ENCODE measurements at places on chromosomes 1 and 21.
A peak's percentile ranks its signal among the peaks of the same experiment; 100 is the strongest.

- no peak for DNase-seq
Observed at GRCh38 chr1:37513795-37514349, 694 bp downstream of the MEAF6 start.

- no peak for DNase-seq
Observed at GRCh38 chr1:53110370-53111072, 31.9 kb downstream of the SLC1A7 start.

DNA sequence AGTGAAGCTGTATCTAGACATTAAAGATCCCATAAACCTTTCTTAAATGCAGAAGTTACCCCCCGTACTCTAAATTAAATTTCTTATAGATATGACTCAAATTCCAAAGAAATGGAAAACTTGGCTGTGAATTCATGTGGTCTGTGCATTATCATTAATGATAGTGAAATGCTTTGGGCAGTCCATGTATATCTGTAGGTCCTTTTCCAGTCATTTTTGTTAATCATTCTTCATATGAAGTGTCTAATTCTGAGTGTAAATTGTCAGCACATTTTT is 89.3 kb downstream of the RGL1 start:
- DNase-seq, result no peak

- no peak for DNase-seq
Observed at GRCh38 chr1:235951661-235952060, 85.0 kb upstream of the LYST start.

DNA sequence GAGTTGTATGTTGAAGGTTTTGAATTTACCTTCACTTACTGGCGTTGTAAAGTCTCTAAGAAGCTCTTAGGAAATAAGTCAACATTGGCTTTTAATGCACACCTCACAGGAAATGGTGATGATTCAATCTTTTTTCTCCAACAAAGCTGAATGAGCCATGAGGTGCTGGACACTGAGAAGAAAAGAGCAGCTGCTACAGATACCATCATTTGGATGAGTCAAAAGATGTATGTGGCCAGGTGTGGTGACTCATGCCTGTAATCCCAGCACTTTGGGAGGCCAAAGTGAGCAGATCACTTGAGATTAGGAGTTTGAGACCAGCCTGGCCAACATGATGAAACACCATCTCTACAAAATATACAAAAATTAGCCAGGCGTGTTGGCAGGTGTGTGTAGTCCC is 3.3 kb upstream of the IL23R start:
- DNase-seq, result no peak

DNA sequence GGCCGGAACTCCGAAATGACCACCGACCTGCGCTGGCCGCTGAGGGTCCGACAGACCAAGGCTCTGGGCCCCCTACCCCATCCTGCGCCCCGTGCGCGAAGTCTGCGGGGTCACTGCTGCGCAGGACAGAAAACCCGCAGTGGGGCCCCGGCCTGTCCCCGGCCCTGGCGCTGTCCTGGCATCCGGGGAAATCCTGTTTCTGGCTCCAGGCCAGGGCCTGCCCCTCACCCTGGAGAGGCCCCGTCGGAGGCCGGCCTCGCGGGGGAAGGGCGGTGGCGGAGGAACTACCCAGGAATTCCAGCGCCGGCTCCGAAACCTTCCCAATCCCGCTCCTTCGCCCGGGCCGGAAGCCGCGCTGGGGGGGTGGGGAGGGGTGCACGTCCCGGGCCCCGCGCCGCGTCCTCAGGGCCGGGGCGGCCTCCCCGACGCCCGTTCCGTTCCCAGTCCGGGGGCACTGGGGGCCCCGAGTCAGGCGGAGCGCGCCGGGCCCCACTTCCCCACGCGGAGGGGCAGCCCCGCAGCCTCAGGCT is 77.0 kb downstream of the MORN1 start:
- DNase-seq, result peak; percentile 66

- no peak for DNase-seq
Observed at GRCh38 chr1:1032424-1032823, 12.5 kb downstream of the AGRN start.

DNA sequence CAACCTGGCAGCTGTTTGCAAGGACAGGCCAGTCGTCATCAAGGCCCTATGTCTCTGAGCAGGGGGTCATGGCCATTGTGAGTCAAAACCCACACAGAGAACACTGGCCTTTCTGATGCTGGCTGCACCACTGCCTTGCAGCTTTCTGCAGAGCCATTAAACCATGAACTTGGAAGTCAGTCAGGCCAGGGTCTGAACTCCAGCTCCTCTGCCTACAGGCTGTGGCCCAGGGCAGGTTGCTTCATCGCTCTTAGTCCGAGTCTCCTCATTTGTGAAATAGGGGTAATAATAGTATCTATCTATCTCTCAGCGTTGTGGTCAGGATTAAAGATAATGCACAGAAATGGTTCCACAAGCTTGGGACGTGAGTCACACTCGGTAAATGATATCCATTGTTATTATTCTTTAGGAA is 35.8 kb upstream of the HIVEP3 start:
- DNase-seq, result peak; percentile 44

GRCh38 chr1:114979278-114979891 is 50.2 kb upstream of the TSHB start:
- DNase-seq, result peak; percentile 61

DNA sequence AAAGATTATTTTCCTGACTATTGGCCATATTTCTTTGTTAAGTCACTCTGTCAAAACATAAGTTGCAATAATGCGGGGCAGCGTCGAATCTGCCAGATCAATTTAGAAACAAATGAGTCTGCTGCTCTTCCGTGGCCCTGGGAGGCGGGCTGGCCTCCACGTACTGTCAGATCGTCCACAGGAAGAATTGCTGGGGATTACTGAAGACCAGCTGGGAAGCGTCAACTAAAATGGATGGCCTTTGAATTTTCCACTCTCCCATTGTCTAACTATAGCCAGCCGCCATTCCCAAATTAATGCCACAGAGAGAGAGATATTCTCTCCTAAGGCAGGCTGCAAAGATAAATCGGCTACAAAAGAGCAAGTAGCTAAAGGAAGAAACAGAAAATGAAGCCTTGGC is 560.2 kb downstream of the SMYD3 start:
- no peak for DNase-seq

- no peak for DNase-seq
Observed at GRCh38 chr1:5571438-5571837, 420.8 kb downstream of the NPHP4 start.

GRCh38 chr1:202807451-202807925 is 733 bp downstream of the KDM5B start:
- DNase-seq, result peak; percentile 55

GRCh38 chr1:162663589-162664106 is 31.4 kb downstream of the DDR2 start:
- no peak for DNase-seq

GRCh38 chr1:185593271-185593670 is 140.9 kb upstream of the HMCN1 start:
- DNase-seq, result no peak

DNA sequence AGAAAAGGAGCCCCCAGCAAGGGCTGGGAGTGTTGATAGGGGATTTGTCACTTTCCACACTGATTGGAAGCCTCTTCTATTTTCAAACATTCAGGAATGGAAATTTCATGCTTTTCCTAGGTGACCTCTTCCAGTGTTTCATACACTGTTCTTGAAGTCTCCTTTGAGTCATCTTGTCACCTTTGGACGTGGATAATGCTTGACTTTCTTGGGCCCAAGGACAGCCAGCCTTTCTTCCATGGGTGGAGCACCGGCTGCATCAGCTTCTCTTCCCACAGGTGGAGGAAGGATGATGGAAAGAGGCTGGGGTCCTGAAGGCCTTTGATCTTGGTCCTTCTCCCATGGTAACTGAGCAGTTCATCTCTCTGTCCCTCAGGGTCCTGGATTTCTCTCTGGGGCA is 11.9 kb upstream of the PIGR start:
- DNase-seq, result no peak

- DNase-seq, result no peak
Observed at GRCh38 chr1:205583461-205584130, 48.2 kb downstream of the ELK4 start.

DNA sequence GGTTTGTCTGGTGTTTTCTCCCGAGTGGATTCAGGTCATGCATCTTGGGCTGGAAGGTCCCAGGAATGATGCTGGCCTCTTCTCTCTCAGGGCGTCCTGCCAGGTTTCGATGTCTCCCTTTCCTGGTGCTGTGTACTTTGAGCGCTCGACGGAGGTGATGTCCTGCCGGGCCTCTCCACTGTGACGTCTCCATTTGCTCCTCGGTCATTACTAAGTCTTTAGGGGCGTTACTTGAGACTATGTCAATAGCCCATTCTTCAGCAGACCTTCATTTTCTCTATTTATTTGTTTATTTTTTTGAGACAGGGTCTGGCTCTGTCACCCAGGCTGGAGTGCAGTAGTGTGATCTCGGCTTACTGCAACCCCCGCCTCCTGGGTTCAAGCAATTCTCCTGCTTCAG is 37.2 kb upstream of the TNFRSF1B start:
- no peak for DNase-seq

DNA sequence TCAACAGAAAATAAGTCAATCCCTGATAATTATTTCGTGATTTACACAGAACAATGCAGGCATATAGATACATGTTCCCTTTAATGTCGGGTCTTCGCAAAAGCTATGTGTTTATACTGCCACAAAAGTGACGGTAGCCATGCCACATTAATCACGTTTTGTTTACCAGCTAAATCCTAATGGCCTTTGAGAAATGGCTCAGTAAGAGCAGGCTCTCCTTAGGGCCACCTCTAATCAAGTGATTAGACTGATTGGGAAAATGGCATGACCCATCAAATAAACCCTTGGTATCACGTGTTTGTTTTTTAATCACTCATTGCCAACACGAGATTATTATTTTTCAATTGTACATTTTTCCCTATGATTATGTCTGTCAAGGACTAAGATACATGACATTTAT is 102.0 kb upstream of the USP25 start:
- no peak for DNase-seq

GRCh38 chr1:9728451-9729295 is 77.1 kb downstream of the PIK3CD start:
- no peak for DNase-seq

DNA sequence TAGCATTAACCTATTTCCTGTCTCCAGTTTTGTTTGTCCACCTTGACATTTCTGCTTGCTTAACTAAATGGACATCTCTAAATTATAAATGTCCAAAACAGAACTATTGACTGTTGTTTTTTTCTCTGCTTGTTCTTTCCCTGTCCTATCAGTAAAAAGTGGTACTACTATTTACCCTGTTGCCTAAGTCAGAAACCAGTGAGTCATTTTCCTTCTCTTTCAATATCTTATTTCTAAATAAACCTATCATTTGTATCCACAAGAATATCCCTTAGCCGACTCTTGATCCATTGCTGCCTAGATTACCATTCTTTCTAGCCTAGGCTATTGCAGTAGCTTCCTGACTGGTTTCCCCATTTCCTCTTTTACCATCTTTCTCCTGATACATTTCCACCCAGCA is 22.5 kb downstream of the MIER1 start:
- no peak for DNase-seq

GRCh38 chr1:39268112-39268581 is 63.7 kb downstream of the MACF1 start:
- peak; percentile 54 for DNase-seq

- DNase-seq, result no peak
Observed at GRCh38 chr1:101073836-101074235, 48.3 kb upstream of the DPH5 start.

DNA sequence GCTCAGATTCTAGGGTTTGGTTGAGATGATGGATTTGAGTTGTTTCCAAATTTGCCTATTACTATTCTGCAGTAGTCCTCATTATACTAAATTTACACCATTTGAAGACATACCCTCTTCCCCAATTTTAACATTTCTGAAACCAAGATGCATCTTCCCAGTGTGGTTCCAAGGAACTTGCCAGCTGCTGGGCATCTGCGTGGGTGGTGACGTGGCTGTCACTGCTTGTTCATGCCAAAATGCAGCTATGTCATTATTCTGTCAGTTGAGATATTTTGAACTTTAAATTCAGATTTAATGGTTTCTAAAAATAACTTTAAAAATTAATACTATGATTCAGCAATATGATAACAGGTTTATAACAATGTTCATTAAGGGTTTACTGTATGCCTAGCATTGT is 1.2 kb downstream of the ZFP69 start:
- no peak for DNase-seq

- DNase-seq, result no peak
Observed at GRCh38 chr1:31951276-31951675, 13.1 kb upstream of the PTP4A2 start.

DNA sequence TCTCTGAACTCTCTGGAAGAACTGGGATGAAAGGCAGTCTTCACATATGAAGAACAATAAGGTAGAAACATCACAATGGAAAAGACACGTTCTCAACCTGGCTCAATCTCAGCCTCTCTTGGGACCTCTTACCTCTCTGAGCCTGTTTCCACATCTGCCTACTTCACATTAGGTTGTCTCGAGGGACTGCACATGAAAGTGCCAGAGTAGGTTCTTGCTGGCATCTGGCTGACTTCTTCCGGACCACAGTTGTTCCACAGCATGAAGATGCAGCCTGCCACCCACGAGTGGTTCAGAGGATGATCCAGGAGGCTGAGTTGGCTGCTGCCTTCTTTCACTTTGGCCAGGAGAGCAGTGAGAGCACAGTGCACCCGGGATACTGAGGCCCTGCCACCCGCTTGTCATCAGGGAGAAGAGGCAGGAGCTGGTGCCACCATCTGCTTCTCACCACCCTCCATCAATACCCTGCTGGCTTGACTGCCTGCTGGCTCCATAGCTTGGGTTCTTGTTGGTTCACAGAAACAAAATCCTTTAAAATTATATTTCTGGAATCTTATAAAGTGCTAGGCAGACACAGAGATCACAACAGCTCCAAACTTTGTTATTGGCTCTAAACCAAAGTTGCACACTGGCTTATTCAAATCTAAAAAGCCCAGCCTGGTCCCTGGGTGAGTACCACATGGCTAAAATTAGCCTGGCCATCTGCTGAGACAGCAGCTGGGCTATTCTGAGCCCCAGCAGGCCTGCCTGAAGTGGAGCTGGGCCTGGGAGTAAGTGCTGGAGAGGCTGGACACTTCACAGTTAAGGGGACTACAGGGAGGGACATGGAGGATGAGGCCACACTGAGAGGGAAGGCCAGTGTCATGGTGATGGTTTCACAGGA is 46.9 kb upstream of the LIN9 start:
- DNase-seq, result no peak

DNA sequence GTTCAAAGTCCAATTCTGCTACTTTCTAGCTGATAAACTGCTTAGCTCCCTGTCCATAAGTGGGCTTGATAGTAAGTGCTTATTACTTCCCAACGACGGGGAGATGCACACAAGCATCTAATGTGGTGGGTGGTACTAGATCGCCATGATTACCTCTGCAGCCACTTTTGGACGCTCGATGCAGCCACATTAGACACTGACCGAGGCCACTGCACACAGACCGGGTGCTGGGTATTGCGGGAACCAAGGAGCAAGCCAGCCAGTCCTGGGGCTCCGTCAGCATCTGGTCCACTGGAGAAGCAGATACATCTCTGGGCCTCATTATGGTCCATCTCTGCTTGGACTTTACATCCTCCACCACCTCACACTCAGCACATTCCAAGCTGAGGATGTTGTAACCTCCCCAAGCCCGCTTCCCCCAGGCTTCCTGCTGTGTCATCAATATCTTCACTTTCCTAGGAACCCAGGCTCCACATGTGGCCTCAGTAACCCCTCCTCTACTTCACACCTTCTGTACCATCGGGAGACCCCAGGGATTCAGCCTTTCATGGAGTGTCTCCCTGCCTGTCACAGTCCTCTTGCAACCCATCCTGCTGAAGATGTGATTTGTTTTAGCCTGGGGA is 48.2 kb downstream of the RHOU start:
- DNase-seq, result no peak

- DNase-seq, result peak; percentile 26
Observed at GRCh38 chr1:30822966-30823581, 65.5 kb upstream of the LAPTM5 start.

- DNase-seq, result no peak
Observed at GRCh38 chr1:42429603-42430002, 26.2 kb downstream of the ZMYND12 start.
